AG09319 (cell line): ENCODE measurements at places on chromosomes 5 and 9.

- no peak for DNase-seq
These were observed 89.2 kb downstream of the ARL15 start for GRCh38 chr5:54221135-54221534.

GRCh38 chr5:151095341-151096000 lies 14.6 kb upstream of the TNIP1 start:
- peak; percentile 40 for DNase-seq

- DNase-seq, result no peak
These were observed 38.9 kb upstream of the TNFSF15 start for GRCh38 chr9:114844766-114845165.

- no peak for DNase-seq
These were observed 220.1 kb downstream of the FAM114A2 start for GRCh38 chr5:153818626-153819025.

- no peak for DNase-seq
These were observed 11.3 kb downstream of the MYMK start for GRCh38 chr9:133513214-133514100.

DNA sequence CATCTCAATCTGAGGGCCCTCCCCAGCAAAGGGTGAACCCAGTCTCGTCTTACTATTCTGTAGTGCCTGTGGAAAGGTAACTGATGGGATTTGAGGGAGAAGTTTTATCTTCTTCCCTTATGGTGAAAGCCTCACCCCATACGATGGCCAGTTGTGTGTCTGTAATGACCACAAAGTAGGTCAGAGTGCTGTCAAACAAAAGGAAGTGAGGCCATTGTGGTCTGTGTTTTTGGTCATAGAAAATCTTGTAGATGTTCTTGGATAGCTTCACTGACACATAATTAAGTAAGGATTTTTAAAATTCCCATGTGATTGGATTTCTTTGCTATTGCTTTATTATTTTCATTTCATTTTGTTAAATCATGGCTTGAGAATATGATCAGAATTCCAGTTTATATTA lies 505.1 kb upstream of the KLF4 start:
- no peak for DNase-seq

- DNase-seq, result no peak
These were observed 47.4 kb upstream of the GLDC start for GRCh38 chr9:6692881-6693361.

GRCh38 chr5:149063896-149064478 lies 1.1 kb upstream of the SH3TC2 start:
- no peak for DNase-seq

DNA sequence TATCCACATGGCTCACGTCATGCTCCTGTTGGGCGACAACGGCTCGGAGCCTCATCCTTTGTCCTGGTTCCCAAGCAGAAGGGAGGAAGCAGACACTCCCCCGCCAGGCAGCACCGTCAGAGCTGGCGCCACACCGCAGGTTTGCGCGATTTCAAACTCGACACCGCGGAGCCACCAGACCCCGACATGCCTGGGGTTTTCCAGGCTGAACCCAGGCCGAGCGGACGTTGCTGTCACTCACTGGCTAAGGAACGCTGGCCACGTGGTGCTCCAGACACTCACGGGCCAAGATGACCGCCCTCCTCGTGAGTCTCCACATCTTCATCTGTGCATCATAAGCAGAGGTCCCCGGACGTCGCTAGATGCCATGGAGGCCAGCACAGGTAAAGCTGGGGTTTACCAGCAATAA lies 9.0 kb downstream of the TERT start:
- DNase-seq, result no peak

GRCh38 chr5:452978-453710 lies 10.2 kb downstream of the EXOC3 start:
- DNase-seq, result no peak

GRCh38 chr5:127909066-127909465 lies 174.5 kb upstream of the SLC12A2 start:
- peak; percentile 15 for DNase-seq

DNA sequence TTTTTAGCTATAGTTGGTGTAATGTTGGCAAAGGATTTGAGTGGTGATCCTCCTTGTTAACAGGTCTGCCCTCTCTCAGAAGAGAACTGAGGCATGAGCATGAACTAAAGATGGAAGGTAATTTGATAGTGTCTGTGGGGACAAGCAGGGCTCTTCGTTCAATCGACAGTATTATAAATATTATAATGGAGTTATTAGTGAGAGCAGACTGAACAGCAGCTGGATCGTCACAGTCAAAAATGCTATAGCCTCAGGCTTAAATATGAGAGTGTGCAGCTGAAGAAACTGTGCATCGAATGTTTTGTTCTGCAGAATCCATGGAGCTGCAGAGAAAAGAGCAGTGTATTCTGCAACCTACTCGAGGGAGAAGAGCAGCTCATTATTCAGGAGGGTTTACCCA lies 757.3 kb downstream of the DNAH5 start:
- no peak for DNase-seq

DNA sequence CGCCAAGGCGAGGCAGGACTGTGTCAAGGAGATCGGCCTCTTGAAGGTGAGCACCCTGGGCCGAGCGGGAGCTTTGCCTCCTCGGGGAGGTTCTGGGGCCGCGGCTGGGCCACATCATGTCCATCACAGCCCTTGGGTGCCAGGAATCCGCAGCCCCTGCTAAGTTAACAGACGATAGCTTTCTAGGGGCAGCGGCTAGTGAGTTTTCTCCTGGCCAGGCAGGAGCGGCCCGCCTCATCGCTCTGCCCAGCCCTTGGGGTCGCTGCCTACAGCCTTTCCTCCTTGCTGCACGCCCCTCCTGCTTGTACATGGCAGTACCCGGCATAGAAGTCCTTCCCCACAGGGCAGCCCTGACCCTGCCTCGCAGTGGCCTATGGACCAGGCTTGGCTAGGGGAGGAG lies 56.2 kb downstream of the NEK6 start:
- DNase-seq, result no peak

- no peak for DNase-seq
These were observed 10.1 kb upstream of the GRIA1 start for GRCh38 chr5:153480401-153480800.

DNA sequence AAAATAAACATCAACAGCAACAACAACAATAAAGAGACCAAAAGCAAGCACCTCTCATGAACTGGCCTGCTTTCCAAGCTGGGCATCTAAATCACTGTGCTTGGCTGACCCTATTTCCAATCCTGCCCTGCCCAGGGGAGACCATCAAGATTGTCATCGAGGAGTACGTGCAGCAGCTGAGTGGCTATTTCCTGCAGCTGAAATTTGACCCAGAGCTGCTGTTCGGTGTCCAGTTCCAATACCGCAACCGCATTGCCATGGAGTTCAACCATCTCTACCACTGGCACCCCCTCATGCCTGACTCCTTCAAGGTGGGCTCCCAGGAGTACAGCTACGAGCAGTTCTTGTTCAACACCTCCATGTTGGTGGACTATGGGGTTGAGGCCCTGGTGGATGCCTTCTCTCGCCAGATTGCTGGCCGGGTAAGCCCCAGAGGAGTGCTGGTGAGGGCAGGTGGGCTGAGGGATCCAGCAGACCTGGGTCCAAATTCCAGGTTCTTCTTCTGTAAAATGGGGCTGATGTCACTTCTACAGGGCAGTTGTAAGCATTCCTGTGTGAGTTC lies 15.6 kb downstream of the PTGS1 start:
- no peak for DNase-seq

GRCh38 chr9:112130997-112131396 lies 44.1 kb downstream of the SUSD1 start:
- no peak for DNase-seq

GRCh38 chr9:130027533-130028365 lies 15.2 kb downstream of the FNBP1 start:
- DNase-seq, result no peak

GRCh38 chr5:151676314-151676712 lies 10.4 kb downstream of the SPARC start:
- no peak for DNase-seq

DNA sequence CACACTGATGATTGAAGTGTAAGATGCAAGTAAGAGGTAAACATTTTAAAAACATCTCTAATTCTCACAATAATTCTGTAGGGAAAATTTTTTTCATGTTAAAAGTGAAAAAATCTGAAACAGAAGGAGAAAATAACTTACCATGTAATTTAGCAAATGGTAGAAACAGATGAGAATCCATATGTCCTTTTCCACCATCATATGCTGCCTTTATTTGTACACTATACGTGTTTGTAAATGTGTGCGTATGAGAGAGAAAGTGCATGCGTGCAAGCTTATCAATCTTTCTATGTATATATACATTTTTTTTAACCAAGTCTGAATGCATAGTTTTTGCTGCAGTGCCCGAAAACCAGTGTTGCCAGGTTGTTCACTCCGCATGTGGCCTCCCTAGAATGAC lies 186.7 kb downstream of the IZUMO3 start:
- DNase-seq, result no peak

- DNase-seq, result no peak
These were observed 118.3 kb downstream of the SLC1A3 start for GRCh38 chr5:36724467-36725332.

DNA sequence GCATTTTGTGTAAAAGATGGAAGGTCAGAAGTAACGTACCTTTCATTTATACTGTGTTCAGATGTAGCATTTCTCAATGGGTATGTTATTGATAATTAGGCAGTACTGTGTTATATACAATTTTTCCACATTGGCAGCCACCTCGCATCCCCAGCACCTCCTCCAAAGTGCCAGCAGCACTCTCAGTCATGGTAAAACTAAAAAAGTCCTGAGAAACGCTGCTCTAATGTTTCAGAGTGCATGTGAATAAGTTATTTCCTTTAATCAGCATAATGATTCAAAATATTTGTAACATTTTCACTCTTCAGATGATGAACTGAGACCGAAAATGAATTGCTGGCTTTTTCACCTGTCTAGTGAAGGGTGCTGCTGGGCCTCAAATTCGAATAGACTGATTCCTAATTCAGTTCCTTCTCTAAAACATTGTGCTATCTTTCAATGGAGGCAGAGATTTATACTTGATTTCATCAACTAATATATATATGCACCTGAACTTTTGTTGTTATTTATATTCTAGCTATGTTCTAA lies 79.9 kb upstream of the ANKRD55 start:
- DNase-seq, result no peak

DNA sequence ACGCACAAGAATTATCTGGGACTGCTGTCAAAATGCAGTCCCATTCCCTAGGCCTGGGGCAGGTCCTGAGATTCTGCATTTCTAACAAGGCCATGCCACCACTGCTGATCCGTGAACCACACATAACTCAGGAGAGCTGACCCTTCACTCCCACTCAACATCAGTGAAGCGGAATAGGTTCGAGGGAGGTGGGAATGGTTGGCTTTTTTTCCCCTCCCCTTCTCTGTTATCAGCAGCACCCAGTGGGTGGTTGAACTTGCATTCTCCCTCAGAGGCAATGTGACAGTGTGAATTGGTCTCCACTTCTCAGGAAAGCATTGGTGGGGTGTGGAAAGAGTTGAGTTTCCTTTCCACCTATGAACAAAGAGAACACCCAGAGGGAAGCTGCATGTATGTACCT lies 344.3 kb downstream of the GADD45G start:
- no peak for DNase-seq

GRCh38 chr5:41356786-41357185 lies 143.5 kb upstream of the C6 start:
- DNase-seq, result no peak
